ENCODE measurements at places on chromosomes 4 and X.

DNA sequence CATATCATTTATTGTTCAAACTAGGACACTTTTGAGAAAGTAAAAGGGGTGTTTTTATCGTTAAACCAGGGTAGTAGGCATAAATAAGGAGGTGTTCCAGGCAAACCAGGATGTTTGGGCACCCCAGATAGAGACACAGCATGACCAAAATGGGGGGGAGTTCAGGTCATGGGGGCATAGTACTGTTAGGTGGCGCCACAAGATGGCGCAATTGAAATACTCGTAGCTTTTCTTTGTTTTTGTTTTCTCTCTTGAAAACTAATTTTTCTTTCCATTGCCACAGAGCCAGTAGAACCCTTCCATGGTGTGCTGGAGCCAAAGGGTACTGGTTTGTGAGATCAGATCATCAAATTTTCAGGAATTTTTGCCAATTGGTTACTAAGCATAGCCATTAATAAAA, 283.4 kb downstream of the BCOR start:
- DNase-seq, result no peak

DNA sequence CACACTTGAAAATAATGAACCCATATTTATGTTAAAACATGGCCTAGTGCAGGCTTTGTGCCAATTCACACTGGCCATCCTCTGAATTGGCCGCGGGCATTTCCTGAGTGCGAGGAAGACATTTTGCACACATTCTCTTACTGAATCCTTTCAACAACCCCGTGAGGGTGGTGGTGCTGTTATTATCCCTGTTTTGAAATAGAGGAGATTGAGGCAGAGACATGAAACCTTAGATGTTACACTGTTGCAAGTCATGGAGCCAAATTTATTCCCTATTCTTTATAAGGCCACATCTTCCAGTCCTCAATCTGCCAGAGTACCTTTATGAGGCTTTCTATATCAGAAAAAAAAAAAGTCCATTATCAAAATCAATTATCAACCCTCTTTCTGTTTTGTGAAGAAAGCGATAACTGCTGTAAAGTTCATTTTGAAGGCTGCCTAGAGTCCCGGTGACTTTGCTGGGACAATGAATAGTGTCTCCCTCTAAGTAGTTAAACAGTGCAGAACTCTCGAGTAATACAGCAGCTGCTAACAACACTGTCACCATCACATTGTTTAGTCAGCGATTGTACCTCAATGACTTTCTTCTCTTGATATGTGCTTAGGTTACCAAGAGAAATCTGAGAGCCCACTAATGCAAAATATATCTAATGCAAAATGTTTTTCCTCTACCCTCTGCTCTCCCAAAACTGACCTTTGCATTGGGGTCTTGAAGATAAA, 242.3 kb upstream of the PPARGC1A start:
- no peak for DNase-seq

DNA sequence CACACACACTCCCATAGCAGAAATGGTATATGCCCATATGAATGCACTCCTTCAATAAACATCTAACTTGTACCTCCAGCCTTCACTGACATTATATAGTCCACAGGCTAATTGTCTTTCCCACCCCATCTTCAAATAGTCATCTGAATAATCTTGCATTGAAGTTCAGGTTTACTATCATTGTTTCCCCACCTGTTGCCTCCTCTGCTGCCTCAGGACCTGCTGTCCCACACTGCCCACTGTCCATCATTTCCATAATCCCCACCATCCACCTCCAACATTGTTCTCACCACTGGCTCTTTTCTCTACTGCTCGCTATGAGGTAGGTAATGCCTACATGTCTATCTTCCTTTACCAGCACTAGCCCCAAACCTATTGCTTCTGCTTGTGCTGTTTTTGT, 66.1 kb downstream of the TBC1D9 start:
- no peak for DNase-seq

DNA sequence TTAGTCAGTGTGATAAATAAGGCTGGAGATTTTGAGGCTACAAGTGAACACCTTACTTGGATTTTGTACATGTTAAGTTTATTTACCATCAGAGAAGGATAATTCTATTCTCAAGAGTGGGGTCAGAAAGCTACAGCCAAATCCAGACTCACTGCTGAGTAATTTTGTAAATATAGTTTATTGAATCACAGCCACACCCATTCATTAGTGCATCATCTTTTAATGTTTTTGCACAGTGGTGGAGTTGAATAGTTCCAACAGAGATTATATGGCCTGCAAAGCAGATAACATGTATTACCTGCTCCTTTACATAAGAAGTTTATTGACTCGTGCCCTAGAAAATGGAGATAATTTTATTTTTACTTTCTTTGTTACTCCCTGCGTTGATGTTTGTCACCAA, 60.4 kb downstream of the PCDH18 start:
- DNase-seq, result peak; percentile 79

DNA sequence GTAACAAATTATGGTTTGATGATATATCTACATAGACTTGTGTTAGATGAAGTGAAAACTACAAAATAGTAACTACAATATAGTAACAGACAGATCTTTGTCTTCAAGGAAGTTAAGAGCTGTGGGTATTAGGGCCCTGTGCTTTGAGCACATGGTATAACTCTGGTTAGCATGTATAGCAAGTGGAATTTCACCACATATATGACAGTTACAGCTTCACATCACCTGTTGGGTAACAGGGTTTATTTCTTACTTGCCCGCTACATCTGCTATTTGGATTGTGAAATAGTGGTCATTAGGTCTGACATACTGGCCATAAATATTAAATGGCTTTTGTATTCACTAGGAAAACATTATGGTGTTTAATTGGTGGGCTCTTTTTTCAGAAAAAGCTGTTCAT, 20.2 kb downstream of the OFD1 start:
- no peak for DNase-seq

DNA sequence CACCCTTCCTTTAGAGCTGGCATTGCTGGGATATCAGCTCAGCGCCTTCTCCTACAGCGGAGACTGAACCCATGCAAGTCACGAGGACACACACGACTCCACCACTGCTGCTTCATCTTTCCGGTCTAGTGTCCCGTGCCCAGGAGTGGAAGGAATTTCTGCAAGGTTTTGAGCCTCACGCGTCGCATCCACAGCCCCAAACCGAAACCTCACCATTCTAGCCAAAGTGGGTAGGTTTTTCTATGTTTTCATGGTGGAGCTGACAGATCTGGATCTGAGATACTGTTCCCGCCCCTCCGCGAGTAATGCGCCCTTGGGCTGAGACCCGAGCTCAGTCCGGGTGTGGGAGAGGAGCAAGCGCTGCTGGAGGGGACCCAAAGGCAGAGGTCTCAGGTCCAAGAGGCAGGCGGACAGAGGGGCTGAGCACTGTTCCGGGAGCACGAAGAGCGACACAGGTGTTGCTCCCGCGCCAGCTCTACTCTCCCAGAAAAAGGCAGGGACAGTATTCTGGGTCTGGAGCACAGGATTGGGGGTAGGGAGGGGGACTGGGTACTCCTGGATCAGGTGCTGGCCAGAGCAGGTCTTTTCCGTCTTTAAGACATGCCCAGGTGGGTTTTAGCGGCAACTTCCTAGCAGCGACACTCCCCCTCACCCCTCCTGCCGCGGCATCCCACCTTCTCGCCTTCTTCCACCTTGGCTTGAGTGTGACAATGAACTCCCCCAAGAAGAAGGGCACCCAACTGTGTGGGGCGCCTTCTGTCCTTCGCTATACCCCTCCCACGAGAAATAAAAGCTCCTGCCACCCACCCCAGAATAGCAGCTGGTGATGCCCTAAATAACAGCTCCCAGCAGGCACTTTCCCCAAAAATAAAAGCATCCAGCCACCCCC, 1.8 kb downstream of the EPHA5 start:
- DNase-seq, result no peak

DNA sequence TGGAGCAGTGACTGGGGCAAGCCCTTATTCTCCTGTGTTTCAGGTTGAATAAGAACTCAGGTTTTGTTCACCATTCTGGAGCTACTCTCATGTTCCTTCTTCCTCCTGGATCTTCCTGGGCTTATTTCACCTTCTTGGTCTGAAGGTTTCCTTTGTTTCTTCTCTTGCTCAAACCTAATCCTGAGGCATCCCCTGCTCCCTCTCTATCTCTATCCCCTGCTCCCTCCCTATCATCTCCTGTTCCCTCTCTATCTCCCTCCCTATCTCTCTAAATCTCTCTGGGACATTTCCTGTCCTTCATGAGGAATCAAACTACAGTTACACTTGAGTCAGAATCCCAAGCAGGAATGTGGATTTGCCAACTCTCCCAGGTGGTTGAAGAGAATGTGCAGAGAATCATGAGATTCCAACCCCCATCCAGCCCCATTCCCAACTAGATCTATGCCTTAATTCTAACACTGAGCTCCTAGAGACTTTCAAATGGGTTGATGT, 134.9 kb upstream of the ZIC3 start:
- DNase-seq, result no peak

DNA sequence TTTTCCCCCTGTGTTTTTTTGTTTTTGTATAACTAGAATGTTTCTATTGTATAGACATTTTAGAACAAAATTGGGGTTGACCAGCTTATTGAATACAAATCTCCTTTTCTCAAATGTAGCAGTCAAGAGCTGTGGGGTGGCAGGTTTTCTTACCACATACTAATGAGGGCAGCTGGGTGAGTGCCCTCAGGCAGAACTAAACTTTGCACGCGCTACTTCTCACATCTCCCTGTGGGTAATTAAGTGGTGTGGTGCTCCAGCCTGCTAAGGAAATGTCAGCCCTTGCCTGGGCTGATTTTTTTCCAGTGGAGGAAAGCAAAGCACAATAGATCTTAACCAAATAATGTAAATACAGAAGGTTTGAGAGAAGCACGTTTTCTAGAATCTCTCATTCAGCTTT, 717.6 kb upstream of the TENM3 start:
- no peak for DNase-seq

DNA sequence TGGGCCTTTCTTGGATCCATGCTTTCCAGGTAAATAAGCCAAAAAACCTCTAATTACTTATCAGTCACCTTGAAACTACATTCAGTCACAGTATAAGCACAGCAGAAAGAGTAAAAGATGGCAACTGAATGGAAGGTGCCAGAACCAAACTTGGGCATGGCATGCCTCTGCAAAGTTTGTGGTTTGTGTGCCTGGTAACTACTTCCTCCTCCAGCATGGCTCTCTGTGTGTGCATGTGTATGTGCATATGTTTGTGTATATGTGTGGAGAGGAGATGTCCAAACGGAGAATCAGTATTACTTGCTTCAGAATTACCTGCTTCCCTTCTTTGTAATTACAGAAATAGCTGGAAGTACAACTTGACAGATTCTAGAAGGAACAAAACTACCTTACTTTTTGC, 67.5 kb downstream of the AGTR2 start:
- DNase-seq, result peak; percentile 53

DNA sequence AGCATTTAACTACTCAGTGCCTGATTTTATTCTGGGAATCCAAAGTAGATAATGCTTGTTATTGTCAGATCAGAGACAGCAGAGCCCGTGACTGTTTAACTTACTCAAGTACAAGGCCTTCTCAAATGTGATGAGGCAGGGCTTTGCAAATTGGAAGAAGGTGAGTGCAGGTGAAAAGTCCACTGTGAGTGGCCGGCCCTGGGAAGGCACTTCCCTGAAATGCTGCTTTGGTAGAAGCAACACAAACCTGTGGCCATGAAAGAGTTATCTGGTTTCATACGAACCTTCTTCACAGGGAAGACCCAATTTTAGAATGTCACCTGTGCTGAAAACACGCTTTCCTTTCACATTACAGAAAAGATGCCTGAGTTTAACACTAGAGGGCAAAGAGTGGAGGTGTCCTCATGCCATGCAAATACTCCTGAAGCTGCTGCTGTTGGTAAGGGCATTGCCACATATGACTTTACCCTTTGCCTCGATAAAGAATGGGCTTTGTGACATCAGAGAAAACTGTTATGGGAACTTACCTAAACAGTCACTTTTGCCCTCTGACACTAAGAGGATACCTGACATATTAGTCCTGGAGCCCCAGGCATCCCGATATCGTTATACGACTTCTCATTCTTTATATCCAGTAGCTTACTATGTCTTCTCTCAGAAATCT, 8.0 kb downstream of the PPARGC1A start:
- DNase-seq, result no peak

Data from bronchial epithelial cell (primary cell).